ENCODE measurements at places on chromosomes 3 and 15.

DNA sequence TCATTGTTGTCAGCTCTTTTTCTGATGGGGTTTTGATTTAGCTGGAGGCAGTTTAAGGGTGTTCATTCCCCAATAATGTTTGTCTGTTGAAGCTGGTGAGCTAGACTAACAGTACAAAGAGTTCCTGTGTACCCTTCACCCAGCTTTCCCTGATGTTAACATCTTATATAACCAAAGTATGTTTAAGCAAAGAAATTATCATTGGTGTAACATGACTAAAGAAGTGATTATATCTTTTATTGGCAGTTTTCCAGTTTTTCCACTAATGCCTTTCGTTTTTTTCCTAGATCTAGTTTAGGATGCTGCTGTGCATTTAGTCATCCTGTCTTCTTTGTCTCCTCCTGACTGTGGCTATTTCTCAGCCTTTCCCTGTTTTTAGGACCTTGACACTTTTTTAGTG, 165.6 kb downstream of the LPP start:
- DNase-seq = peak; percentile 24

DNA sequence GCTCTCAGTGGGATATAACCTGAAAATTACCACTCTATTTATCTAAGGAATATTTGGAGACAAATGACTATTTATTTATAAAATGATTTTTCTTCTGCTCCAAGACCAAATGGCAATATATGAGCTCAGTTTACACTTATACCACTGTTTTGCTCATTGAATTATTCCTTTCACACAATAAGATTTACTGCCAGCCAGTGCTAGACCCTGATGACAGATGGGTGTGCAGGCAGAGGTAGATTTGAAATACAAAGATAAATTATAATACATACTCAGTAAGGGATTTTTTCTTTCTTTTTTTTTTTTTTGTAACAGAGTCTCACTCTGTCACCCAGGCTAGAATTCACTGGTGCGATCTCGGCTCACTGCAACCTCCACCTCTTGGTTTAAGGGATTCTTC, 980.3 kb downstream of the EPHA3 start:
- DNase-seq = no peak

- peak; percentile 95 for DNase-seq
Observed at GRCh38 chr3:56467108-56467507, 1.2 kb downstream of the ERC2 start.

GRCh38 chr3:31670136-31670535, 137.4 kb downstream of the STT3B start:
- no peak for DNase-seq

GRCh38 chr3:100260081-100260684, 609 bp upstream of the TBC1D23 start:
- peak; percentile 38 for DNase-seq

All from kidney tubule cell (primary cell).